ENCODE measurements at places on chromosomes 6 and 20.

DNA sequence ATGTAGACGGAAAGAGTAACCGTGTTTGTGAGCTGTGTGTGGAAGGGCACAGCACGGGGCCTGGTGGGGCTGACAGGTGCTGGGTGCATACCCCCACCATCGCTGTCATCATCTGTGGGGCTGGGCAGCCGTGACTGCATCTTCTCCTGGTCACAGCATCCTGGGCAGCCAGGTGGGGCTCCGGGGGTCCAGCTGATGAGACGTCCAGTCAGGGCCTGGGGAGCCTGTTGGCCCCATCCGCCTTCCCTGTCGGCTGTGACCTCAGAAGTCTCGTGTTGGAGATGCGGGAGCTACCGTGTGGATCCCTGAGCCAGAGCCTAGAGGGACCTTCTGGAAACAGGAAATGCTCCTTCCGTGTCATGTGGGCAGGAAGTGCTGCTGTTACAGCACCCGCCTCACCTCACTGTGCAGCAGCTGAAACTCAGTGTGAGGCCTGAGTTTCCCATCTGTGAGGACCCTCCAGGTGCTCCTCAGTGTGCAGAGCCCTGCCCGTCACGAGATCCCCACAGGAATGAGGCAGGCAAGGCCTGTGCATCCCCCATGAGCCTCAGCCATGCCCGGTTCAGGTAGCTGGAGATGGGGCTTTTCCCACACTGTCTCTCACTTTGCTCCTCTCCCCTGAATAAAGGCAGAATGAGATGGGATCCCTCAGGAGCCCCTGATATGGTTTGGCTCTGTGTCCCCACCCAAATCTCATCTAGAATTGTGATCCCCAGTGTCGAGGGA is 108.7 kb downstream of the ERMARD start:
- H3K27me3 ChIP-seq: no peaks in the 10 kb centered on the region
- peak; percentile 96 for DNase-seq
- no peak overlapping the region for H3K4me3 ChIP-seq
- no peaks in the 10 kb centered on the region for H3K36me3 ChIP-seq
- H3K4me1 ChIP-seq: peaks cover 14% of the 10 kb centered on the region

DNA sequence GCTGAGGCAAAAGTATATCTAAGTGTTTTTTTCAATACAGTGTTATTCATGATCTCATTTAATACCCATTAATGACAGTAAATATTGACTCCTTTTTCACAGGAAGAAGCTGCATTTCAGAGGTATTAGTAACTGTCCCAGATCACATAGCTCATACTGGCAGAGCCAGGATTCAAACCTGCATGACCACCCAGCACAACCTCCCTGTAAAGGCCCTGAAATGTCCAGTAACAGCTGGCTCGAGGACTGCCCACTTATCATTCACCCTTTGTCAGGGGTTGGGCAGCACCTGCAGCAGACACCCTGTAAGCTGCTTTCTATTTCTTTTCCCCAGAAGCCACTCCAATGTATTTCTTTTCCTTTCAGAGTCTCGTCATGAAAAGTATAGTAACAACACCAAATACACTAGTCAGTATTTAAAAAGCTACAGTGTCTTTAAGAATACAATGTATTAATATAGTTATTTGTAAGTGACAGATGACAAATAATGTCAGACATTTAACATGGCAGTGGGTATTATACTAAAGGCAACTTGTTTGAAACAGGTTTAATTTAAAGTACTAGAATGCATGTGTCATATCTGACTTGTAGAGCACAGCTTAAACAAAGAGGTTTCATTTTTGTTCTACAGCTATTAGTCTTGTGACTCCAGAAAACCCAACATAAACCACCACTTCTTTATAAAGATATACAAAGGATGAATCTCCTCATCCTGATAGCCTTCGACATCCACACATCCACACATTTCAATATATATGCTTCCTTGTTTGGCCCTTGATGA is 841.6 kb upstream of the GJE1 start:
- no peaks in the 10 kb centered on the region for H3K4me1 ChIP-seq
- DNase-seq: no peak
- H3K27me3 ChIP-seq: no peaks in the 10 kb centered on the region
- no peaks in the 10 kb centered on the region for H3K36me3 ChIP-seq
- H3K27ac ChIP-seq: no peak overlapping the region

- DNase-seq: no peak
- no peak overlapping the region for H3K27ac ChIP-seq
- H3K27me3 ChIP-seq: no peaks in the 10 kb centered on the region
- no peak overlapping the region for H3K4me3 ChIP-seq
- H3K36me3 ChIP-seq: no peaks in the 10 kb centered on the region
- no peaks in the 10 kb centered on the region for H3K4me1 ChIP-seq
Observed at GRCh38 chr6:161658211-161658610, 384.4 kb upstream of the AGPAT4 start.

DNA sequence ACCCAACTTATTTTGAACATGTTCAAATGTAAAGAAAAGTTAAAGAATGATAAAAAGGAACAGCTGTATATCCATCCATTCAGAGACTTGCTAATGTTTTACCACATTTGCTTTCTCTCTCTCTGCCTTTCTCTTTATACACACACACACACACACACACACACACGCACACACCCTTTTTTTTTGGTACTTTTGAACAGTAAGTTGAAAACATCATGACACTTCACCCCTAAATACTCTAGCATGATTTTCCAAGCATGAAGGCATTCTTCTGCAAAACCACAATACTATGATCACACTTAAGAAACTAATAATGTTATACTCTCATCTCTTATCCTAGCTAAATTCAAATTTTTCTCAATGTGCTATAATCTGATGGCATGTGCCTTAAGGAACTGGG is 192.3 kb downstream of the UTRN start:
- H3K4me3 ChIP-seq: no peak overlapping the region
- H3K4me1 ChIP-seq: no peaks in the 10 kb centered on the region
- H3K27me3 ChIP-seq: no peaks in the 10 kb centered on the region
- no peaks in the 10 kb centered on the region for H3K36me3 ChIP-seq
- no peak overlapping the region for H3K27ac ChIP-seq

GRCh38 chr20:38579219-38579910 is 1.6 kb upstream of the ADIG start:
- no peak for DNase-seq
- H3K36me3 ChIP-seq: no peaks in the 10 kb centered on the region
- no peak overlapping the region for H3K4me3 ChIP-seq
- no peaks in the 10 kb centered on the region for H3K4me1 ChIP-seq

- no peaks in the 10 kb centered on the region for H3K4me1 ChIP-seq
- H3K4me3 ChIP-seq: no peak overlapping the region
- no peak for DNase-seq
- H3K27me3 ChIP-seq: no peaks in the 10 kb centered on the region
- no peak overlapping the region for H3K27ac ChIP-seq
- H3K36me3 ChIP-seq: no peaks in the 10 kb centered on the region
Observed at GRCh38 chr6:124796464-124796970, 165.7 kb upstream of the RNF217 start.

GRCh38 chr6:110951986-110952794 is 6.3 kb upstream of the GTF3C6 start:
- no peak overlapping the region for H3K27ac ChIP-seq
- no peak for DNase-seq
- H3K4me3 ChIP-seq: no peak overlapping the region
- H3K27me3 ChIP-seq: no peaks in the 10 kb centered on the region

DNA sequence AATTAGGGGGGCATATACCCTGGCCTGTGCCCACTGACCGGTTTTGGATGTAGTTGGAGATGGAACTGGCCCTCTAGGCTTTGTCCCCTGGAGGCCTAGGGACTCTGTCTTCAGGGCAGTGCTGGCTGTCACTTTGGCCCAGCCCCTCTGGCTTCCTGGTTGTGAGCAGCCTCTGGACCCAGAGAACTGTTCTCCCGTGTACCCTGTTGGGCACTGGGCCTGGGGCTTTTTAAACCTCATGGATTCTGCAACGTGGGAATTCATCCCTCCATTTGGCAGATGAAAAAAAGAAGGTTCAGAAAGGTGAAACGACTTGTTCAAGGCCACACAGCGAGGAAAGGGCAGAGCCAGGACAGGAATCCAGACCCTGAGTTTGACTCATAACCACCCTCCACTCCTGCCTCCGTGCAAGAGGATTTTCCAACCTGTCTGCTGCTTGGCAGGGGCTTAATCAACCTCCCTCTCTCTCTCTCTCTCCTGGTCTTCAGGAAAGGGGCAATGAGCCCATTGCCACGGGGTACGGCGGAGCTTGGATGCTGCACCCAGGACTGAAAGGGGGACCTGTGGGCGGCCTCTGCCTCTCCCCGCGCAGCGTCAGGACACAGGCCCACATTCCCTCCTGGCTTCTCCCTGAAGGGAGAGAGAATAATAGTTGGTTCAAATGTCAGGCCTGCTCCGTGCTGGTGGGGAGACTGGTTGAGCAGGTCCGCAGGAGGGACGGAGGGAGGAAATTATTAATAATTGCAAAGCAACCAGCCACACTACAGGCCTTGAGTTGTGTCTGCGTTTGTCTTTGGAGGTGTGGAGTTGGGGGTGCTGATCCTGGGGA is 56.0 kb downstream of the CEBPB start:
- no peak for DNase-seq
- peaks cover 19% of the 10 kb centered on the region for H3K4me1 ChIP-seq
- no peaks in the 10 kb centered on the region for H3K27me3 ChIP-seq
- H3K36me3 ChIP-seq: no peaks in the 10 kb centered on the region
- H3K27ac ChIP-seq: peak overlapping the region; percentile 40

GRCh38 chr6:73766040-73766439 is 70.0 kb downstream of the CD109 start:
- H3K4me3 ChIP-seq: no peak overlapping the region
- no peaks in the 10 kb centered on the region for H3K27me3 ChIP-seq
- no peak overlapping the region for H3K27ac ChIP-seq
- no peaks in the 10 kb centered on the region for H3K4me1 ChIP-seq
- no peaks in the 10 kb centered on the region for H3K36me3 ChIP-seq
- no peak for DNase-seq

- no peaks in the 10 kb centered on the region for H3K4me1 ChIP-seq
- DNase-seq: no peak
- no peak overlapping the region for H3K27ac ChIP-seq
- H3K4me3 ChIP-seq: no peak overlapping the region
Observed at GRCh38 chr6:72798196-72798595, 176.3 kb downstream of the KCNQ5 start.

- no peak overlapping the region for H3K4me3 ChIP-seq
- no peak for DNase-seq
- H3K36me3 ChIP-seq: no peaks in the 10 kb centered on the region
- H3K27me3 ChIP-seq: no peaks in the 10 kb centered on the region
Observed at GRCh38 chr6:106300944-106301343, 24.6 kb downstream of the ATG5 start.

DNA sequence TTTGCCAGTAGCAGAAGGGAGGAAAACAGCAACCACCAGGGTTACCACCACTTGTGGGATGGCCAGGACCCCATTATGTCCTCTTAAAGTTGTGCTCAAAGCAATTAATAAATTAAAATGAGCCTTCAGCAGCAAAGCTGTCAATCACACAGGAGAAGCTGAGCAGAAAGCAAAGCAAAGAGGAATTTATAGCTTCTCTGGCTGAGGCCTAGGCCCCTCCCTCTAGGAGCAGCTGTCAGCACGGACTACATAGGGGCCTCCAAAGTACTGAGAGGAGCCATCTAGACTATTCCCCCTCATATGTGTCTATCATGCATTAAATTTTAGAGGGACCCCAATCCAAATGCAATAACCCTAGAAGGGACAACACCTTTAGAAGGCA is 6.4 kb downstream of the CCND3 start:
- H3K27me3 ChIP-seq: no peaks in the 10 kb centered on the region
- H3K4me3 ChIP-seq: no peak overlapping the region
- H3K36me3 ChIP-seq: no peaks in the 10 kb centered on the region
- H3K27ac ChIP-seq: no peak overlapping the region

Measured in vagina (tissue), 2 donors.